ENCODE measurements at places on chromosomes 7 and 10.
A peak's percentile ranks its signal among the peaks of the same experiment; 100 is the strongest.

DNA sequence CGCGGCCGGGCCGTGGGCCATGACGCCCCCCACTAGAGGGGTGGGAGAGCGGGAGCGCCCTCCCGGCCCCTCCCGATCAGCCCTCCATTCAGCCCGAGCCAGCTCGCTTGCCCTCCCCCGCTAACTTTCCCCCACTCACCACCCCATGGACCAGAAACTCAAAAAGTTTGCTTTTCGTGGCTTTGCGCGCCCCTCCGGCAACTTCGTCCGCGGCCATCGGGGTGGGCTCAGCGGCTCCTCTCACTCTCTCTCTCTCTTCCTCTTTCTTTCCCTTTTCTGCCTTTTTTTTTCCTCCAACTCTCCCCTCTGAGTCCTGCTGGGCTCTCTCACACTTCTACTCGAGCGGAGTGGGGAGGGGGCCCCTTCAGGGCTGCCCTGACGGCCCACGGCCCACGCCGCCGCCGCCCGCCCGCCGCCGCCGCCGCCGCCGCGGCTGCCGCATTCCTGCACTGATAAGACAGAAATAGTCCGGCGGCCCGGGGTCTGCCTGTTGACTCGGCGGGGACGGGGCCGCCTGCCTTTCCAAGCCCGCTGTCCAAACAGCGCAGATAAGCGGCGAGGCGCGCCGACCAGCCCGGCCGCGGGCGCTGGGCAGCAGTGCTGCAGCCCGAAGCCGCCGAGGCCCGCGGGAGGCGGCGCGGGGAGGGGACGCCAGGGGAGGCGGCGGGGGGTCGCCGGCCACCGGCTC, at the start of gene SMARCD3:
SMARCD3 (minus strand) TSS at position 349 of the 688 bp plus-strand sequence; CDS start at position 217, 132 bp downstream.
- H3K4me1 ChIP-seq = peaks cover 53% of the 10 kb centered on the region
- no peaks in the 10 kb centered on the region for H3K27me3 ChIP-seq
- H3K27ac ChIP-seq = peak within 1 kb of the TSS; percentile 72
- H3K4me3 ChIP-seq = peak within 1 kb of the TSS; percentile 87

- no peak overlapping the region for H3K27ac ChIP-seq
- H3K4me3 ChIP-seq = no peak overlapping the region
- no peaks in the 10 kb centered on the region for H3K36me3 ChIP-seq
- DNase-seq = no peak
- no peaks in the 10 kb centered on the region for H3K4me1 ChIP-seq
Observed at GRCh38 chr10:22369434-22370072, 24.3 kb downstream of the SPAG6 start.

- no peaks in the 10 kb centered on the region for H3K36me3 ChIP-seq
- DNase-seq = peak; percentile 36
- no peaks in the 10 kb centered on the region for H3K4me1 ChIP-seq
- no peak overlapping the region for H3K27ac ChIP-seq
- H3K27me3 ChIP-seq = no peaks in the 10 kb centered on the region
- no peak overlapping the region for H3K4me3 ChIP-seq
Observed at GRCh38 chr10:131750973-131751826, 149.6 kb upstream of the PPP2R2D start.

DNA sequence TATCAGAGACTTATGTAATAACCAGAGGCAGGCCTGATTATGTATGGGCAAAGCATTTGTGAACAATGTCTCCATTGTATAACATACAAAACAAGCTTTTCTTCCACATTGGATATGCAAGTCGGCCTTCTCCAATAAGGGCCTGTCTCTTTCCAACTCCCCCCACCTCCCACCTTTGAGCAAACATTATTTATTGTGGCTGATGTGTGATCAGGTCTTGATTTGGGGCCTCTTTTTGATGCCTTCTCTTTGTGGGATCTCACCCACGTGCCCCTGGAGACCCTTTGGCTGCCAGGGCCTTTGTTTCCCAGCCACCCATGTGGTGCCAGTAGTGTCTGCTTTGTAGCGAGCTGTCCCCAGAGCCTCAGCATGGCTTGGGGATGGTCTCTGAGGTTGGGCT, 53.0 kb downstream of the TCF7L2 start:
- H3K36me3 ChIP-seq = no peaks in the 10 kb centered on the region
- H3K27me3 ChIP-seq = no peaks in the 10 kb centered on the region
- DNase-seq = no peak
- H3K4me3 ChIP-seq = no peak overlapping the region
- H3K4me1 ChIP-seq = no peaks in the 10 kb centered on the region

- H3K36me3 ChIP-seq = no peaks in the 10 kb centered on the region
- H3K4me3 ChIP-seq = no peak overlapping the region
- DNase-seq = no peak
- H3K27ac ChIP-seq = no peak overlapping the region
- no peaks in the 10 kb centered on the region for H3K4me1 ChIP-seq
Observed at GRCh38 chr10:43012578-43012977, 64.3 kb upstream of the RET start.

- H3K27me3 ChIP-seq = no peaks in the 10 kb centered on the region
- no peaks in the 10 kb centered on the region for H3K36me3 ChIP-seq
- no peak overlapping the region for H3K27ac ChIP-seq
- H3K4me1 ChIP-seq = no peaks in the 10 kb centered on the region
- no peak for DNase-seq
Observed at GRCh38 chr10:121284936-121285335, 313.3 kb downstream of the FGFR2 start.

DNA sequence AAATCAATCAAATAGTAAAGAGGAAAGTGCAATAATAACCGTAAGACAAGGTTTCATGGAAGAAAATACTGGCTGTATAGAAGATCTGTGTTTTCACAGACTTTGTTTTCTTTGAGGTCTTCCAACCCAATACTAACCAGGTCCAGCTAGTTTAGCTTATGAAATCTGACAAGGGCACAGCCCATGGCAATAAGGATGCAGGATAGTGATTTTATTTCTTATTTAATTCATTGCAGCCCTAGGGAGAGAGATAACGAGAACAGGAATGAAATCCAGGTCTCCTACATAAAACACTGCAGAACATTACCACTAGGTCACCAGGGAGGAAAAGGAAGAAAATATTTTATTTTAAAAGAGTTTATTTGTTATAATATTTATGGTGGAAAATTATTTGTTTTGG, 145.1 kb downstream of the DNAJC1 start:
- H3K27me3 ChIP-seq = no peaks in the 10 kb centered on the region
- no peaks in the 10 kb centered on the region for H3K4me1 ChIP-seq
- no peak overlapping the region for H3K27ac ChIP-seq
- H3K4me3 ChIP-seq = no peak overlapping the region
- DNase-seq = no peak

DNA sequence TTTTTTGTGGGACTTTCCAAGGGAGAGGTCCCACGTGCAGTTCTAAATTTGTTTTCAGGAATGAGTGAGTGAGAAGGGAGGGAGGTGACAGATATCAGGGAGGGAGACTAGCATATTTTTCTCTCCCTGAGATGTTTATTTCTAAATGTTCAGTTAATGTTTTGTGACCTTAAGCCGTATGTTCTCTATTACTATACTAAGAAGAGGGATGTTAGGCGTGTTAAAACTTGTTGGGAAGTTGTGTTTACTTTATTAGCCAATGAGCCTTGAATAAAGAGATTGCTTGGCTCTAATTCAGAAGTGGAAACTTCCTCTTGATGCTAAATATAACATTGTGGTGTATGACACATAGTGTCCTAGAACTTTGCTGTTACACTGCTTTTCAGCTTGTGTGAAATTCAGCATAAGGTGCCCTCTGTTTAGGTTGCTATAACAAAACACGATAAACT, 37.3 kb downstream of the DNAH11 start:
- no peak overlapping the region for H3K4me3 ChIP-seq
- no peaks in the 10 kb centered on the region for H3K27me3 ChIP-seq
- no peak for DNase-seq
- H3K27ac ChIP-seq = no peak overlapping the region

DNA sequence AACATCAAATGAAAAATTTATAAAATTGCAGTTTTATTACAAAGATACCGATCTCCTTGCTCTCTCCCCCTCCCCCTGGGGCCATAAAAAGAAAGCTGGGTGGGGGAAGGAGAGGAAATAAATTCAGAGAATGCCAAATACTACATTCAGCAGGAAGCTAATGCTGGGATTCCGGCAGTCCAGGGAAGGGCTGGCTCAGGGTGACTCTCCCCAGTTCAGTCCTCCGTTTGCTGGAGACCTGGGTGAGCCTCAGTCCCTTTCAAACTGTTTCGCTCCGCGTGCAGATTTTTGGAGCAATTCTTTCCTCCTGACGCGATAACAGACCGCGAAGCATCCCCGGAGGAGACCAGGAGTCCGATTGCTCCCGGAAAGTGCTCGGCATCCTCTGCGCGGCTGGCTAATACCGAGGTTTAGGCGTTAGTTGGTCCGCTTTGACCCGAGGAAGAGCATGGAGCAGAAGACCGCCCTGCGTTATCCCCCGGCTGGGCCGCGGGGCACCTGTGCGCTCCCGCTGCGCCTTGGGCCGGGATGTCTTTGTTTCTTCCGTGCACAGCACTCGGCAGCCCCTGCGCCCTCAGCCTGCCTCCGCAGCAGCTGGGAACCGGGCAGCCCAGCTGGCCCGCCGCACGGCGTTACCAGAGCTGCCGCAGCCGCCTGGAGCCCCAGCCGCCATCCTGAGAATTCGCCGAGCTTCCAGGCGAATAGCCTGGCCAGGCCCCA, 3.9 kb upstream of the HOXA2 start:
- H3K27ac ChIP-seq = no peak overlapping the region
- H3K4me1 ChIP-seq = peaks cover 25% of the 10 kb centered on the region
- no peaks in the 10 kb centered on the region for H3K27me3 ChIP-seq
- H3K36me3 ChIP-seq = peaks cover 4% of the 10 kb centered on the region
- peak; percentile 85 for DNase-seq

DNA sequence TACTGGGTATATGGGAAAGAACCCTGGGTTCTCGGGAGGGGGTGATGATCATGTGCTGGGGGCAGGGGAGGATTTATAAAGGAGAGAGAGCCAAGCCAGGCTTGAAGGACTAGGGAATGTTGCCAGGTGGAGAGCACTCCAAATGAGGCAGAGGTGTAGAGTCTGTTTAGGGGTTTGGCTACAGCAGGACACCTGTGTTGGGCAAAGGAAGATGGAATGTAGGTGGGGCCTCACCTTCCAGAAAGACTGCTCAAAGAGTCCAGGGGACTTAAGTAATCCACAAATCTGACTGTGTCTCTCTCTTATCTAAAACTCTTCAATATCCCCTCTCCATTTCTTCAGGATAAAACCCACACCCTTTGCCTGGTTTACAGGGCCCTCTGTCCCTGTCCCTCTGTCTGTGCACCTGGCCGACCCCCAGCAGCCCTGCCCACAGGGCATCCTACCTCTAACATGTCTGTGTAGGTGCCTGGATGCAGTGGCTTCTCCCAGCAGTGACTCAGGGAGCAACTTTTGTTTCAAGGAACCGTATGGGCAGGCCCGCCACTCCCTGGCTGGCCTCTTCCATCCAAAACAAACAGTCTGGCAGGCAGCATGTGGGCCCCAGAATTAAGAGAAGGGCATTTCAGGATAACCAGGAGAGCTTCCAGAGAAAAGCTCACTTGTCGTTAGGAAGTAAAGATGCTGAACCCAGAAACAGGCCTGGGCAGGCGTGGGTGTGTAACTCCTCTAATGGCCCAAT, 10.6 kb upstream of the PLEKHA1 start:
- H3K4me3 ChIP-seq = no peak overlapping the region
- no peaks in the 10 kb centered on the region for H3K4me1 ChIP-seq
- H3K36me3 ChIP-seq = no peaks in the 10 kb centered on the region
- H3K27me3 ChIP-seq = peaks cover 17% of the 10 kb centered on the region
- no peak overlapping the region for H3K27ac ChIP-seq
- peak; percentile 83 for DNase-seq

DNA sequence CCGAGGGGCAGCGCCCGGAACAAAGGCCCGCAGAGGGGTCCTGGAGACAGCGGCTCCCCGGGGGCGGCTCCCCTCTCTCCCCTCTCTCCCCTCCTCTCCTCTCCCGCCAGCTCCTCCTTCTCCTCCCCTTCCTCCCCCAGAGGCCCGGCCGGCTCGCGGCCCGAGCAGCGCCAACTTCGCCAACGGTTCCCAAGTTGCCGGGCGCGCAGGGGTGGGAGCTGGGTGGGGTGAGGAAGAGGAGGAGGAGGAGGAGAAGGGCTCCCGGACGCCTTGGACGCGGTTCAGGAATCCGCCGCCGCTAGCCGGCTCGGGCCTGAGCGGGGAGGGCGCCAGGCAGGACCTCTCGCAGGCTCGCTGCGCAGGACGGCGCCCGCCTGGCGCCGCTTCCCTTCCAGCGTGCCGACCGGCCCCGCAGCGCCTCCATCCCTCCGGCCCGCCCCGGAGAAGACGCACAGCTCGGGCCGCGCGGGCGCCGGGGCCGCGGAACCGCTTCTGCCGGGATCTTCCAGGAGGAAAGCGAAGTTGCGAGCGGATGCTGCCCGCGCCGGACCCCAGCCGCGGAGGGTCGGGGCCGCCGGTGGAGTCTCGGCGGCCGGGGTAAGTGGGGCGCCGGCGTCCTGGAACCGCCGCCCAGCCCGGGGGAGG, at the start of gene CHST3:
CHST3 (plus strand) TSS at position 298 of the 645 bp plus-strand sequence. CDS start 41,448 bp downstream, outside the sequence.
- H3K27me3 ChIP-seq = no peaks in the 10 kb centered on the region
- H3K27ac ChIP-seq = peak within 1 kb of the TSS; percentile 88
- H3K36me3 ChIP-seq = no peaks in the 10 kb centered on the region

GRCh38 chr7:146701166-146701565, 584.6 kb downstream of the CNTNAP2 start:
- H3K36me3 ChIP-seq = no peaks in the 10 kb centered on the region
- H3K27me3 ChIP-seq = no peaks in the 10 kb centered on the region
- DNase-seq = no peak
- H3K4me3 ChIP-seq = no peak overlapping the region

- DNase-seq = no peak
- H3K4me3 ChIP-seq = no peak overlapping the region
- peaks cover 6% of the 10 kb centered on the region for H3K36me3 ChIP-seq
- H3K4me1 ChIP-seq = no peaks in the 10 kb centered on the region
- H3K27me3 ChIP-seq = no peaks in the 10 kb centered on the region
Observed at GRCh38 chr10:127353544-127353943, 157.2 kb upstream of the INSYN2A start.

All from osteoblast (primary cell).